ENCODE measurements at places on chromosomes 5 and 9.
A peak's percentile ranks its signal among the peaks of the same experiment; 100 is the strongest.

GRCh38 chr5:145502906-145503305 lies 332.2 kb downstream of the PRELID2 start:
- DNase-seq = no peak

DNA sequence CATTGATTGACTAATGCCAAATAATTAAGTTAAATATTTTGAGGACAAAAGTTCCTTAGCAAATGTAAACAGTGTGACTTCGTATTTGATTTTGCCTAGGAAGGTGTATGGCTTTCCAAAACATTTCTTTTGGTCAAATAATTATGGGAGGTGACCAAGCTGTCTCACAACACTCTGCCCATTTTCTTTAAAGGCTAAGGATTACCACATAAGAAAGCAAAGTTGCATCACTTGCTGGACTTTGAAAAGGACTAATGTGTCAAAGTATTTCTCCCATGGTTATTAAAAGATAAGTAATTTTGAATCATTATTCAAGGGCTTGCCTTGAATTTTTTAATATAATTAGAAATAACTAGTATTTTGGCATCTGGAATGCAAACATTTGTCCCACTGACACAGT lies 74.7 kb downstream of the HAPLN1 start:
- DNase-seq = no peak

DNA sequence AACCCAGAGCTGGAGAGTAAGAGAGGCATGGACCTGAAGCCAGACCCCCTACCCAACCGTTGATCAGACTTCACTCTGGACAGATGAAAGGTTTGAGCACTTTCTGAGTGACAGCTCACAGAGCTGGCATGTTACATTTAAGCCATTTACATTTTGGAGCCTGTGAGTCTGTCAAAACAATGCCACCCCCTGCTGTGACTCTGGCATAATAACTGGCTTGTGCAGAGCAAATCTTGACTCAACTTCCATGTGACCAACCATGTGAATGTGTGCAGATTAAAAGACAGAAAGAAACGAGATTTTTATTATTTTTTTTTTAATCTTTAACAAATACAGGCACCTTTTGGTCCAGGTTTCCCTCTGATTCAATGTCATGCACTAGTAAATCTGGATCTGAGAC lies 48.5 kb downstream of the MFAP3 start:
- no peak for DNase-seq

DNA sequence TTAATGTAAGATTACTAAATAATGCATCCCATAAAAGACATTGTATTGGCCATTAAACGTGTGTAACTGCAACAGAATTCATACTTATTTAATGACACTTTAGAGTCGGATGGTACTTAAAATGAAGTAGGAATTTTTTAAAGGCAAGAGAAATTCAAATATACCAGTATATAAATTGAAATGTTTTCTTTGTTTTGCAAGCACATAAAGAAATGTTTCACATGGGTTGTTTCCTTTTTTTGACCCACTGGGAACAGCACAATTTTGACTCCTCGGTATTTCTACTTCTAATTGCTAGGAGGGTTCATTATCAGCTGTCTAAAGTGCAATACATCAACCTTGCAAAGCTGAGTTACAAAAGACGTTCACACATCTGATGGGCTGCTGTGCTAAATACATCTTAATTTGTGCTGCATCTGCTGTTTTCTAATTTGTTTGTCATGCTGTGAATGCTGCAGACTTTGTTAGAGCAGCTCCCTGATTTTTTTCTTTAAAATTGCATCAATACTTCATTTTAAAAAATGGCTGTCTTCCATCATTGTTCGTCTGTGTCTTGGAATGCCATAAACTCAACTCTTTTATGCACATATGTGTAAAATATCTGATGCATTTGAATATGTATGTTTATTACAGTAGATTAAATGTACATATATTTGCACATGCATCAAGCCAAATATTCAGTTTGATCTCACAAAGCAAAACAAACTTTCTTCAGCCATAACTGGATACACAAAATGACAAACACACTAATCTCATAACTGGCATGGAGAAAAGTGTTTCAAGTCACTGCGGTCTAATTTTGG lies 454.0 kb upstream of the GRAMD2B start:
- no peak for DNase-seq

DNA sequence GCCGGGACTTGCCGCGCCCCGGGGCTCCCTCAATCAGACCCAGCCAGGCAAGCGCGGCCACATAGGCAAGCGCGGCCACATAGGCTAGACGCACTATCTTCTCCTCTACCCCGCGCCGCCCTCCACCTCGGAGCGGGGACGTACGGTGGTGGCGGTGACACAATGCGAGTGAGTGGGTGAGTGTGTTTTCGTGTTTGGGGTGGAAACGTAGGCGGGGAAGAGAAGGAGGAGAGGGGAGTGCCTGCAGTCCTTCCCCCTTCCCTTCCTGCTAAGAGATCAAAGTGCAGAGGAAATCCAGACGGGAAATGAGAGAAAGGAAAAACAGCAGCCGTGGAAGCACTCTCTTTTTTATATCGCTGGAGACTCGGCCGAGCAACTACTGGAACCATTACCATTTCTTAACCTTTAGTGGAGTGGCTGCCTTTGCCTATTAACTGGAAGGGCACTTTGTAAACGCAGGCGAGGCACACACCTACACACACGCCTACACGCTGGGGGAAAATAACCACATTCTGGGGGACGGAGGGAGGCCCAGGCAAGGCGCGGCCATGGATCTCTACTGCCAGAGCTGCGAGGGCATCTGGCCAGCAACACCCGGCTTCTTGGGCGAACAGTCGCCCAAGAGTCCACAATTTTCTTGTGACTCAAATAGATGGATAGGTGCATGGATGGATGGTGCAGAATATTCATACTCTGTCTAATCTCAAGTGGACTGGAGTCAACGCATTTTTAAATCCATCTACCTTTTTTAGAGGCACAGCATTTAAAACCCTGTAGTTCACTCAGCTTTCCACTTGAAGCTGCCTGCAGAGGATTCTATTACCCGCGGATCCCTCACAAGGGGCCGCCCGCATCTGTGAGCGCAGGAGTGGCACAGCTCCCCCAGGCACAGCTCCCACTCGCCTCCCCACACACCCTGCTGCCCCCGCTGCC lies 2.1 kb downstream of the EDIL3 start:
- no peak for DNase-seq

DNA sequence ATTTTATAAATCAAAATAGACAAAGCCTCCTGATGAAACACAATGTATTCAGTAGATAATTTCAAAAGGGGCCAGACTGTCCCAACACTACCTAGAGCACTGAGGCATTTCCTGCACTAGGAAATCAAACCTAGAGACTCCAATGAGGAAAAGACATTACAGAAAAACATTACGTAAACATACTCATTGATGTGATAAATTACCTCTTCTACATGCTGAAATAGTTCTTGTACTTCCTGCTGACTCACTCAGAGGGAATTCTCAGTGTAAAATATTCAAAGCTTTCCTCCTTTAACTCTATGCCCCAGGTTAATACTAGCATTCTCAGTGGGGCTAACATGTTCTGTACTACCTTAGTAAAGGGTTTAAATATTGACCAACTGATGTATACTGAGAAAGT lies 178.0 kb downstream of the ESM1 start:
- DNase-seq = no peak

GRCh38 chr5:136043551-136043950 lies 14.8 kb downstream of the TGFBI start:
- DNase-seq = no peak

DNA sequence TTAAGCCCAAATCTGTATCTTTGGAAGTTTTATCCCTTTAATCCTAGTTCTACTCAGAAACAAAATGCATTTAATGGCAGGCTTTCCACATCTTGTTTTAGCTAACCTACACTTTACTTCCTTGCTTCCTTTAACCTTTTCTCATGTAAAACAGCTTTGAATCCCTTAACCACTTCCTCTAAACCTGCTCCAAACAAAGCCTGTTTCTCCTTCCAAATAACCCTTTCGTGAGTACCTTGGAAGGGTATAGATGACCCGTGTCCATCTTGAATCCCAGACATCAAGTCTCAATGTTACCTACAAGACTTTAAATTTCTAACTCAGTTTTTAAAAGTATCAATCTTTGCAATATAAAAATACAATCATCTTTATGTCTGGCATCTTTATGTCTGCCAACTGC lies 78.4 kb downstream of the DROSHA start:
- no peak for DNase-seq

DNA sequence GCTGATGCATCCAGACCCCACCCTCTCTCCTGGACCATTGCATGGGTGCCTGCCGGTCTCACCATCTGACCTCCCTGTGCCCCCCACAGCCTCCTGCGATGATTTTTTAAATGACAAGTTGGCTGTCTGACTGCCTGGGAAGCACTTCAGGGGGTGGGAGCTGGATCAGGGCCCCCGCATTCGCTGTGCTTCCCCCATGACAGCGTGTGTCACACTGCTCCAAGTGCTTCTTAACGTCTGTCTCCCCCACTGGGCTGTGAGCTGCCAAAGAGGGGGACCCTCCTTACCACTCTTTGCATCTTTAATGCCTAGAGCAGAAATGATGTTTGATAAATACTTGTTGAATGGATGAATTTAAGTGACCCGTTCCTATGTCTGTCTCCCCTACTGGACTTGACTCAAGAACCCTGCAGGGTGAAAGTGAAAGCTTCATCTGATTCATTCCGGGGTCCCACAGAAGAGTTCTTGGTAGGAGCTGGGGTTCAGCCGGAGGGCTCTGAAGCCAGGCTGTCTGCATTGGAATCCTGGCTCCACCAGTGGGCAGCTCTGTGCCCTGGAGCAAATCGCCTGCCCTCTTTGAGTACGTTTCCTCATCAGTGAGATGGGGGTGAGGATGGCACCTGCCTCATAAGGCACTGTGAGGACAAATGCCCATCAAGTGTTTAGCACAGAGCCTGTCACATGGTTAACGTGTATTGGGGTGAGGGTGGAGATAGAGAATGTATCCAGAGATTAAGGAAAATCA lies 7.6 kb upstream of the EGR1 start:
- DNase-seq = no peak

DNA sequence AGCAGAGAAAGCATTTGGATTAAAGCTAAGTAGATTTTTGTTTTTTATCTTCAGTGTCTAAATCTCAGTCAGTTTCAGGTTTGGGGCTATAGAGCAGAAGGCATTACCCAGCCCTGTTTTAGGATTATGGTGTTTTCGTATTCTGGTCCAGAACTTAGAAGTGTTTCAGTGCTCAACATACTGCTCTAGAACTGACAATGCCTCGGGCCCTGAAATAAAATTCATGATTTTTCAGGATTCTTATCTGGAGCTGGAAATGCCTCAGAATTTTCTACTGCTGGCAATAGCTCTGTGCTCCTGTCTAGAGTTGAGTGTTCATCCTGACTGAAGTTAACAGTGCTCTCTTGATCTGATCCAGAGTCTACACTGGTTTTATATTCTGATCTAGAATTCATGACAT lies 163.9 kb downstream of the PAPPA start:
- no peak for DNase-seq

GRCh38 chr5:103441523-103441922 lies 121.1 kb downstream of the NUDT12 start:
- no peak for DNase-seq

DNA sequence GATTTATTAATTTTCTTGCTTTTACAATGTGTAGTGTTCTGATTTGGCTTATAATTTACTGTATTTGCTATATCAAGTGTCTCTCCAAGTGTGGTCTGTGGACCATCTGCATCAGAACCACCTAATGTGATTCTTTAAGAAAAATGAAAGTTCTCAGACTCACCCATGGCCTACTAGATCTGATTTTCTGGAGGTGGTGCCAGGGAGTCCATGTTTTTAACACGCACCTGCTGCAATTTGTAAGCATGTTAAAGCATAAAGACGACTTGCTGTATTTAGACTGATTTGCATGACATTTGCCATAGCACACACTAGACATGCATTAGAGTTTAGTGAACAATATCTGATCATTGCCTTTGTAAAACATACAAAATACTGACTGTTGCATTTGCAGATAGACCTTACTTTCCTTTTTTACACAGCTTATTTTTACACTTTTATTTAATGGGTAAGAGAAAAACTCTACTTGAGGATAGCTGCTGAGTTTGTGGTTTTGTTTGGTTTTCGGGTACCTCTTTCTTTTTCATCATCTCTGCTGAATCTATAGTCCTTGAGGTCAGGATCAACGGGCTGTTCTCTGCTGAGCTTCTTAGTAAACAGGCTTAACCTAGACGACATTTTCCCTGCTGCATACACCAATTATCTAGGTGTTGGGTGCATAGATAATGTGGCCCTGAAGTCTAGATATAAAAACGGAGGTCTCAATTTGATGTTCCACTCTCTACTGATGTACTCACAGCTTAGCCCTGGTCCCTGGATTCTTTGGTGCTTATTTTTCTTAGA lies 138.0 kb upstream of the ZNF366 start:
- no peak for DNase-seq

DNA sequence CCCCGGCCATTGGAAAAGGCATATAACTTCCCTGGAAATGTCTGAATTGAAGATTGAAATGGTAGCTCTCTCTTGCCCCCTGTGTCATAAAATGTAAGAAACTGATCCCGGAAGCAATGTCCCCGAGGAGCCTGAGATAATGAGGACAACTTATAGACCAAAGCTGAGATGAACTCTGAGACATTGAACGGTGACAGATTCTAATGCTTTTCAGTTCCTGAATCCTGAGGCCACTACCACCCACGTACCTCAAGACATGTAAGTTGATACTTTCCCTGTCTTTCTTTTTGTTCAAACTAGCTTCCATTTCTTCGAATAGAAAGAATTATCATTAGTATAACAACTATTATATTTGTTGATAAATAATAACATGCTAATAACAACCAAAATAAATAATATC lies 51.0 kb downstream of the KIF4B start:
- DNase-seq = no peak

DNA sequence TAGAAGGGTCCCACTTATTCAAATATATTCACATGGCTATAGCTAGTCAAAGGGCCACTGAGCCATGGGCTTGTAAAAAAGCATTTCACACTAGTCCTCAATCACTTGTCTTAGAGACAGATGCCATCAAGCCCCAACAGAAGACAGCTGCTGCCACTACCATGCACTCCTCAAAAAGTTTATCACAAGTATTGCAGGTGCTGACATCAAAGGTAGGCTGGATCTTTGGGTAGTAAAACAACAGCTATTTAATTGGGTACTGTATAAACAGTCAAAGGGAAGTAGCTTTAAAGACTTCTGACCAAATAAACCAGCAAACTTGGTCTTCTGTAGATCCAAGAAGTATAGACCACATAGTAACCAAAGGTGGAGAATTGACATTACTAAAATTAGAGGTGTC lies 59.2 kb upstream of the FER start:
- DNase-seq = no peak

DNA sequence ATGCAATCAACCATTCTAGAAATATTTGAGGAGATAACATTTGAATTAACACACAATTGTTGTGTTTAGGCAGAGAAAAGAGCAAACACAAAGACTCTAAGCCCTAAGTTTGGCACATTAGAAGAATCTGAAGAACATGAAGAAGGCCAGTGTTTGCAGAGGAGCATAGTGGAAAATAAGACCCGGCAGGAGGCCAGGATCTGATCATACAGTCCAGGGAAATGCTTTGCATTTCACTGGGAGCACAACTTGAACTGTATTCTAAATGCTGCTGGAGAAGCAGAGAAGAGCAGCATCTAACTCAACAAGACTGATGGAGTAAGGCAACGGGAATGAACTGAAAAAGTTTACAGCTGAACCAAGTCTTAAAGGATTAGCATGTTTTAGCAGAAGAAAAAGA lies 463.4 kb downstream of the ZNF608 start:
- no peak for DNase-seq

GRCh38 chr9:81686614-81687520 lies 2.5 kb downstream of the TLE1 start:
- no peak for DNase-seq

- DNase-seq = no peak
Measured at GRCh38 chr5:149301744-149302380, 30.2 kb downstream of the AFAP1L1 start.

GRCh38 chr9:125380406-125380805 lies 118.8 kb downstream of the GAPVD1 start:
- peak; percentile 37 for DNase-seq

- no peak for DNase-seq
Measured at GRCh38 chr5:131521252-131521651, 113.8 kb downstream of the RAPGEF6 start.
